ENCODE measurements at places on chromosomes 6 and 20. TPM values are rescaled to one million over a fixed set of nuclear protein-coding genes. Genes with fewer than 3 reads are reported as not detected.

The PARD6B gene
- polyA plus RNA-seq, result 8.9 TPM

DNA sequence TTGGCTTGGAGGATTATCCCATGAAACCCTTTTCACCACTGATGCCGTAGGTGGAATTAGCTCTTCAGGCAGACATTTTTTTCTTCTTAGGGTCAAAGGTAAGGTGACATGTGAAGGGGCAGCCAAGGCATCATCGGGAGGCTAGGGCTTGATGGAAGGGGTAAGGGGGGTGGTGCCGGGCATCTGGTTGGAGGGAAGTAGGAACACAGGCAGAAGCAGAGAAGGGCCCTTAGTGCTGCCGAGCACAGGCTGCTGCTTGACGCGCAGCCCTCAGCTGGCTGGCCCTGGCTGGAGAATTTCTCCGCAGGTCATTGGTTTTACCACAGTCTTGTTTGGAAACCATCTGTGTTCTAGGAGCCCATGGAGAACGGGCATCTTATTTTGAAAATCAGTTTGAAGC lies 54.7 kb downstream of the TRAF3IP2 start:
- H3K4me3 ChIP-seq, result no peak overlapping the region
- peaks cover 27% of the 10 kb centered on the region for H3K4me1 ChIP-seq

DNA sequence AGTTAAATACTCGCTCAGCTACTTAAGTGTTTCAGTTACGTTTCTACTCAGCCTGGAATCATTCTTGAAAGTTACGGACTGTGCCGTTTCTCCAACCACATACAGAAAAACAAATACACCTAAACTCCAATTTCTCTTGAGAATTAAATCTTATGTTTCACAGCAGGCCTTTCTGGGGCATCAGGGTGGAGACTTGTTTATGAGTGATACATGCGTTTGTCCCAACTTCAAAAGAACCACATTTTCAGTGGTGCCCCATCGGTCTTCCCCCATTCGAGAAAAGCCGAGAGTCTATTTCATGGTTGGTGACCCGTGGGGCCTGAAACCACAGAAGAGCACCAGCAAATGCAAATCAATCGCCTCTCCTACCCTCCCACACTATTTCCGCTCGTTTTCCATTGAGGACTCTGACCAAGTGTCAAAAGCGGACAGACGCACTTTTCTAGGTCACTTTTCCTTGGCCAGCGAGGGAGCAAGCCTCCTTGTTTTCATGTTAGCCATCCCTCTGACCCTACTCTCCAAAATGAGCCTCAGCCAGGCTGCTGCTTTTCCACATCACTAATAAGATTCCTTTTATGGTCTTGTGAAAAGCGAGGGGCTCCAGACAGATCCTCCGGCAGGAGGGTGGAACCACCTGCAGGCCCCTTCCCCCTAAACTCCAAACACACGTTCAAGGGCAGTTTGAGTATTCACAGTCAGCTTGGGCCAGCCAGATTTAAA lies 3.1 kb downstream of the JAG1 start:
- peaks cover 2% of the 10 kb centered on the region for H3K4me1 ChIP-seq
- H3K27ac ChIP-seq, result no peak overlapping the region
- no peaks in the 10 kb centered on the region for H3K27me3 ChIP-seq

DNA sequence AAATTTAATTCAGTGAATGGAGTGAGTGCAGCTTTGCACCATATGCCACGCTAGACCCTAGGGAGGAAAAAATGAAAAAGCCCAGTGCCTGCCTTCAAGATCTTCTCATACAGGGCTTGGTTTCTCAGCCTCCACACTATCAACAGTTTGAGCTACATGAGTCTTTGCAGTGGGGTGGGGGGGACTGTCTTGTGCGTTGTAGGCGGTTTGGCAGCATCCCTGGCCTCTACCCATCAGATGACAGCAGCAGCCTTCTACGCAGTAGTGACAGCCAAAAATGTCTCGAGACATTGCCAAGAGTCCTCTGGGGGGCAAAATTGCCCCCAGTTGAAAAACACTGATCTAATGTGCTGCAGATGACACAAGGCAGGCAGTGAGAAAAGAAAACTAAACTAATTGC lies 6.2 kb downstream of the CDH22 start:
- H3K36me3 ChIP-seq, result no peaks in the 10 kb centered on the region
- H3K27ac ChIP-seq, result no peak overlapping the region

The POPDC3 gene
- polyA plus RNA-seq, result not detected

- no peak overlapping the region for H3K4me3 ChIP-seq
- no peaks in the 10 kb centered on the region for H3K27me3 ChIP-seq
- peaks cover 12% of the 10 kb centered on the region for H3K36me3 ChIP-seq
- H3K4me1 ChIP-seq, result no peaks in the 10 kb centered on the region
Measured at GRCh38 chr6:106547601-106548453, 81.5 kb downstream of the RTN4IP1 start.

DNA sequence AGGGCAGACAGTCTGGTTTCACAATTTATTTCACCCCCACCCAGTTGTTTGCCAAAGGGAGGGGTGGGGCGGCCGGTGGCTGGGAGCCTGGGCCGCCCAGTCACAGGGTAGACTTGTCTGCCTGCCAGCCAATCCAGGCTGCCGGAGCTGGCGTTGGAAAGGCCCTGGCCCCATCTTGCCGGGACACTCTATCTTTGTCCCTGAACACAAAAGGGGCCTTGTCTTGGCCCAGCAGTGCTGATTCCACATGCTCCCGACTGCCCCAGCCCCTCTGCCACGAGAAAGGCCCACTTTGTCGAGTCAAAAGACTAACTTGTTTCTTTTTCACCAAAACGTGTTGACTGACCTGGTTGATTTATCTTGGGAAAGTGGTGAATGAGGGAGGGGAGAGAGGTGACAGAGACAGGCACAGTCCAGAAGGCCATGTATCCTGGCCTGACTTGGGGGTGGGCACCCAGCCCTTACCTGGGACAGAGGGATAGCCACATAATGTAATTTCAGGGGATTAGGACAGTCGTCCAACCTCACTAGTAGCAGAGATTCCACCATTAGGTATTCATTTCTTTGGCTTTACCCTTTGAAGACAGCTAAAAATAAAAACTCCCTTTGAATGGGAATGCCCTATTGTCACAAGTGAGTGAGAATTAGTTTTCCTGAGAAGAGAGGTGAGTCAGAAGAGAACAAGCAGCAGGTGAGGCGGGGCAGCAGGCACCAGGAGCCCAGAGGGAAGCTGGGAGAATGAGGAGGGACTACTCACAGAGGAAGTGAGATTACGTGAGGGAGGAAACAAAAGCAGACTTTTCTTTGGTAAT lies 67.0 kb upstream of the SIRPA start:
- no peaks in the 10 kb centered on the region for H3K4me1 ChIP-seq
- H3K4me3 ChIP-seq, result no peak overlapping the region
- H3K27ac ChIP-seq, result peak overlapping the region; percentile 68
- no peaks in the 10 kb centered on the region for H3K27me3 ChIP-seq
- DNase-seq, result peak; percentile 68

The EDN3 gene
- 10.8 TPM for polyA plus RNA-seq
